ENCODE measurements at places on chromosomes 7 and 10.

GRCh38 chr7:127959770-127960169 is 71.5 kb downstream of the LRRC4 start:
- no peak for DNase-seq

DNA sequence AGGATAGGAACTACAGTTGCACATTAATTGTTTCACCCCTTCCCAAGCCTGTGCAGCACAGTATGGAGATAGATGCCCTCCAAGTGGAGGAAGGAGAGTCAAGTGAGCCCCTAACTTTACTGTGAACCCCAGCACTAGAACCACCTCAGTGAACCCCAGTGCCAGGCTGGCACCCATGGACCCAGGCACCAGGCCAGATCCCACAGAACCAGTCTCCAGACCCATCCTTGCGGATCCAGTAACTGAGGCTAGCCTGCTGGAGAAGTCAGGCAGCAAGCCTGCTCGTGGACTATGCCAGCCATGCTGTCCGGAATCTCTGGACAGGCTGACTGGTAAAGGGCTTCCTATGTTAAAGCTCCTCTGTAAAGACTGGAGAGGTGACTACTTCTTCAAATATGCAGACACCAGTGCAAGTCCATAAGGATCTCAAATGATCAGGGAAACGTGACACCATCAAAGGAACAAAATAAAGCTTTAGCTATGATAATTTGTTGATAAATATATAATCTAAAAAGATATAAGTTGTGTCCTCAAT is 27.7 kb downstream of the SHOC2 start:
- no peak for DNase-seq

DNA sequence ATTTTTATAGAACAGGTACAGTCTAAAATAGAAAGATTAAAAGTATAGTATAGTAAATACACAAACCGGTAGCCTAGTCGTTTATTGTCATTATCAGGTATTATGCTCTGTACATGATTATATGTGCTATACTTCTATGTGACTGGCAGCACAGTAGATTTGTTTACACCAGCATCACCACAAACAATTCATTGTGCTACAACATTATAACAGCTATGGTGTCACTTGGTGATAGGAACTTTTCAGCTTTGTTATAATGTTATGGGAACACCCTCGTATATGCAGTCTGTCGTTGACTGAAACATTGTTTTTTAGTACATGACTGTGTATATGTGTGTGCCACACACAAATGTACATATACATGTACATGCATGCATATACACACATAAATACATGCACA is 19.1 kb downstream of the ZNF365 start:
- DNase-seq, result no peak

DNA sequence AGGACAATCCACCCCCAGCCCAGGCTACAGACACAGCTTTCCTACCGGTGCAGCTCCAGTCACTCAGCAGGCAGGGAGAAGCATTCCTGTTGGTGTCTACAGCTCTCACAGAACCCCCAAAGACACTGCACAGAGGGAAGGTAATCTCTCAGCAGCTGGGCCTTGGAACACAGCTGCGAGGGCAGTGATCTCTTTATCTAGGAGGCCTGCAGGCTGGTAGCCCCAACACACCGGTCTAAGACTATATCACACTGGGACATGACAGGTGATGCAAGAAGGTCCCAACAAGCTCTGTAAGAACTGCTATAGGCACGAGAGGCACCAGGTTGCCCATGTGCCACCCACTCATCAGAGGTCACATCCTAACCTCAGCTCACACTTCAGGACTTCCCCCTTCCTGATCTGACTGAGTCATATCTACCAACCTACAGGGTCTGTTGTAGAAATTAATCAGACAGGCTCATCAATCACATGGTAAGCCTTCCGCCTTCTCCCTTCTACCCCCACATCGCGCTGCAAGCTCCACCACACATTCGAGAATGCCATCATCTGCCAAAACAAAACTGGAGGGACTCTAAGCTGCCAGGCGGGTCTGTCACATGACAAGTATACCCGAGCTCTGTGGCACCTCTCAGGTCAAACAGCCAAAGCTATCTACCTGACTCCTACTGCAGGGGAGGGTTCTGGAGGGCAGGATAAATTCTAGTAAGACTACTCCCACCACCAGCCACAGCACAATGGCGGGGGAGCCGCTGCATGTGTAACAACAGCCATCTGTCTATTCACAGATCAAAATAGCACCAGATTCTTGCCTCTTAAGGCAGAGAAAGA is 26.1 kb downstream of the FAM53B start:
- DNase-seq, result peak; percentile 54

GRCh38 chr10:42753126-42753506 is 29.5 kb upstream of the BMS1 start:
- DNase-seq, result peak; percentile 65

DNA sequence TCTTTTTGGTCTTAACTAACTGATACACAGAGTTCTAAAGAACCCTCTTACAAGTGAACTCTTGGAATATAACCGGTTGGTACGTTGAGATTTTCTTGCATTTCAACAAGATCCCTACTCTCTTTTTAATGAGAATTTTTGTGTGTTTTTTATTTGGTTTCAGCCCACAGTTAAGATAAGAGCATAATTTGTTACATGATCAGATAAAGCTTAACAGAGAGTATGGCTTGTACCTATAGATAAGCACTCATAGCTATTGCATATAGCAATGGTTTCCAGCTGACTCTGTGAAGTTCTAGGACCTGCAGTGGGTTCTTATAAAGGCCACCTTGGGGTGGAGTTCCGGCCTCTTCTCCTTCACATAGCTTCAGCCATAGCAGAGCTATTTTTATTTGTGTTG is 143.3 kb downstream of the SNX10 start:
- DNase-seq, result no peak

DNA sequence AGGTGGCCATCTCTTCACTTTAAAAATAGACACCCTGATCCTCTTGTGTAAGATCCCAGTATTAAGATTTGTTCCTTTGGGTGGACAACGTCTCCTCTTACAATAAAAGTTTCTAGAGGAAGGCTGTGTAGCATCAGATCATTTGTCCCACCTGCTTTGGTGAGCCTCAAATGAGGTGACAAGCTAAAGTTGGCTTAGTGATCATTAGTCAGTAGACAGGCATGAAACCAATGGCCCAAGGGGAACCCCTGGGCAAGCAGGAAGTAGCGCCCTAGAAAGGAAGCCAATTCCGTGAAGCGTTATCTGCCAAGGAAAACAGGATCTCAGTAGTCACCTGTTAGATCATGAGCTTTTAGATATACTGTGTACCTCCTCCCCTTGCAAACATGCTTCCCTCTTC is 66.8 kb downstream of the PCGF5 start:
- no peak for DNase-seq

- no peak for DNase-seq
Observed at GRCh38 chr10:131677671-131678070, 223.1 kb upstream of the PPP2R2D start.

GRCh38 chr10:47252093-47252780 is 47.8 kb upstream of the GDF10 start:
- DNase-seq, result no peak
